SJSA1 (cell line): ENCODE measurements at places on chromosomes 5 and 9. TPM values are rescaled to one million over a fixed set of nuclear protein-coding genes. Genes with fewer than 3 reads are reported as not detected.

The ERCC8 gene
- 18.6 and 41.3 TPM in 2 replicates for total RNA-seq

DNA sequence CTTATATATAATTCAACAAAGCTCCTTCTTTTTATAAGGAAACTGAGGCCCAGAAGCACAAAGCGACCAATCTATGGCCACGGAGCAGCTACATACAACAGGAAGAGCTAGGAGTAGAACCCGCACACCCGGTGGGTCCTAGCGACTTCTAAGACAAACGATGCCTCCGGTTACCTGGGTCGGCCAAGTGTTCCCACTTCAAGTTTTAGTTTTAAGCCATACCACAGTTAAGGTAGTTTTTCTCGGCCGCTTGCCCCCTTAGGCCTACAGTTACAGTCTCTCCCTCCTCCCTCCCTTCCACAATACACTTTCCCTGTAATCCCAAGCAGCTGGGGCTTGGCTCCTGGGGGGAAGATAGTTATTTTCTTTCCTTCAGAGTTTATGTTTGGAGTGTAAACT lies 533 bp downstream of the SREK1IP1 start:
- no peak for DNase-seq

GRCh38 chr9:132957805-132958204 lies 13.4 kb upstream of the TSC1 start:
- DNase-seq = no peak

DNA sequence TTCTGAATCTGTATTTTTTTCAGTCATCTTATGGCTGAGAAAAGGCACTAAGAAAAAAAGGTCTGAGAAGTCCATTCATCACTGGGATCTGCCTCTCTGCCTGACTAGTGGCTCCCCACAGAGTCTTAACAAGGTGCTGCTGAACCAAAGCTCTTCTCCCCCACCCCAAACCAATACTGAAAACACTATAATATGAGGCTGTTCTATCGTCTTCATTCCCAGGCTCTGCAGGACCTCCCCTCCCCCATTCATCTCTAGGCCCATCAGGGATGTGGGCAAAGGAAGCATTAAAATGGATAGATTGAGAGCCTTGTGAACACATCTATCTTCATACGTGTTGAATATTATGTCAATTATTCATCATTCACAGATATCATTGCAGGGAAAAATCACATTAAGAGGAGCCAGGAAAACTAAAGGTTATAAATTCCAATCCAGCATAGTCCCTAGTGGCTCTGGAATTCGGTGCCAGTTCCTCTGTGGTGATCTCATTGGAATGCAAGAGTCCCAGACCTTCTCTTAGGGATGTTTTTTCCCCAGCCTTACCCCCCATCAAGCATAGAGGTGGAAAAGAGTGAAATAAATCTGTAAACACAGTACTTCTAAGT lies 44.3 kb upstream of the GPR151 start:
- no peak for DNase-seq

The PBX3 gene
- 15.1 and 32.8 TPM in 2 replicates for total RNA-seq

GRCh38 chr9:87592554-87593358 lies 95.1 kb downstream of the DAPK1 start:
- peak; percentile 59 for DNase-seq

The ROPN1L gene
- total RNA-seq = 2.9 and 3.0 TPM in 2 replicates

The PLEKHG4B gene
- 0.03 and 0.34 TPM in 2 replicates for total RNA-seq

- DNase-seq = no peak
Measured at GRCh38 chr9:26760675-26761074, 131.9 kb downstream of the CAAP1 start.

The IFNA17 gene
- total RNA-seq = not detected in 2 replicates

The CCL19 gene
- not detected in 2 replicates for total RNA-seq
